ENCODE measurements at places on chromosomes 2 and 18. TPM values are rescaled to one million over a fixed set of nuclear protein-coding genes. Genes with fewer than 3 reads are reported as not detected.

DIPK1C gene
- not detected for total RNA-seq

DYSF gene
- 0.68 TPM for total RNA-seq

CPLX4 gene
- not detected for total RNA-seq

MAL gene
- total RNA-seq: 4.1 TPM

NCOA1 gene
- 11.4 TPM for total RNA-seq

CRYGA gene
- total RNA-seq: not detected

DAW1 gene
- 0.07 TPM for total RNA-seq

GRB14 gene
- total RNA-seq: 2.6 TPM

FEV gene
- total RNA-seq: not detected

ANKRD44 gene
- total RNA-seq: 1.0 TPM

GALNT14 gene
- total RNA-seq: 22.5 TPM

PRKAG3 gene
- total RNA-seq: not detected

CLASP1 gene
- total RNA-seq: 118 TPM

TTC27 gene
- 34.5 TPM for total RNA-seq

LAMA3 gene
- total RNA-seq: 859 TPM

PDE11A gene
- not detected for total RNA-seq

KLHL41 gene
- under 0.01 TPM for total RNA-seq

SLC35F5 gene
- 129 TPM for total RNA-seq

HSPE1 gene
- 85.1 TPM for total RNA-seq

CGREF1 gene
- 1.0 TPM for total RNA-seq

ZSWIM2 gene
- not detected for total RNA-seq

GCA gene
- total RNA-seq: 6.2 TPM

TTR gene
- total RNA-seq: not detected

DIS3L2 gene
- total RNA-seq: 9.6 TPM

RNF125 gene
- total RNA-seq: 1.7 TPM

CXCR4 gene
- total RNA-seq: not detected

ADCYAP1 gene
- not detected for total RNA-seq

EFR3B gene
- 0.07 TPM for total RNA-seq

FMNL2 gene
- 51.9 TPM for total RNA-seq

CXCR1 gene
- not detected for total RNA-seq

KCNJ13 gene
- not detected for total RNA-seq

KIF5C gene
- total RNA-seq: under 0.01 TPM

GAD1 gene
- total RNA-seq: 0.34 TPM

SPAST gene
- total RNA-seq: 32.7 TPM

HOXD13 gene
- not detected for total RNA-seq

CCDC148 gene
- total RNA-seq: 0.34 TPM

CTAGE1 gene
- not detected for total RNA-seq

ATP8B1 gene
- total RNA-seq: 55.8 TPM

MYO3B gene
- total RNA-seq: 0.34 TPM

GDF7 gene
- total RNA-seq: under 0.01 TPM

CTNNA2 gene
- not detected for total RNA-seq

SERPINB12 gene
- 0.34 TPM for total RNA-seq

NXPH2 gene
- not detected for total RNA-seq

CYRIA gene
- total RNA-seq: 1.4 TPM

SLC38A11 gene
- 0.07 TPM for total RNA-seq

GPR155 gene
- 3.7 TPM for total RNA-seq

ALPI gene
- not detected for total RNA-seq

CCDC121 gene
- 1.2 TPM for total RNA-seq

GALR1 gene
- not detected for total RNA-seq

FAM237A gene
- not detected for total RNA-seq

AMER3 gene
- not detected for total RNA-seq

MBP gene
- 54.7 TPM for total RNA-seq

SLC9A4 gene
- not detected for total RNA-seq

ITPRIPL1 gene
- total RNA-seq: 2.3 TPM

CDC42EP3 gene
- 53.9 TPM for total RNA-seq

EDAR gene
- 0.14 TPM for total RNA-seq

DLX1 gene
- total RNA-seq: 0.14 TPM

MAP3K2 gene
- total RNA-seq: 74.7 TPM

CCDC68 gene
- total RNA-seq: 2.4 TPM
